ENCODE measurements at places on chromosomes 5 and 9.

DNA sequence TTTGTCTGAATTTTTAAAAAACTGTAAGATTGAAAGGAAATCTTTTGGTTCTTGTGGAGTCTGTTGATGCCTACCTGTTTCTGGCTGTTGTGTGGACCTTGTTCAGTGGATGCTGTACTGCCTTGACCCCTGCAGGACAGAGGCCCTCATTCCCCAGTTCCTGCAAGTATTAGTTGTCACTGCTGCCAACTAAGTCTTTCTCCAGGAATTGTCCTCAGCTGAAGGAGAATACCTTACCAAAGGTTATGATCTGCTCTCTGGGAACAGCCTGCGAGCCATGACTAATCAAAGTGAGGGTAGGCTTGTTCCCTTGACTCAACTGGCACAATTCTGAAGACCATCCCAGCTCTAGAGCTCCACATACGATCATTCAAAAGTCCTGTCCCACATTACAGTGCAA lies 145.3 kb upstream of the FST start:
- no peak for DNase-seq

DNA sequence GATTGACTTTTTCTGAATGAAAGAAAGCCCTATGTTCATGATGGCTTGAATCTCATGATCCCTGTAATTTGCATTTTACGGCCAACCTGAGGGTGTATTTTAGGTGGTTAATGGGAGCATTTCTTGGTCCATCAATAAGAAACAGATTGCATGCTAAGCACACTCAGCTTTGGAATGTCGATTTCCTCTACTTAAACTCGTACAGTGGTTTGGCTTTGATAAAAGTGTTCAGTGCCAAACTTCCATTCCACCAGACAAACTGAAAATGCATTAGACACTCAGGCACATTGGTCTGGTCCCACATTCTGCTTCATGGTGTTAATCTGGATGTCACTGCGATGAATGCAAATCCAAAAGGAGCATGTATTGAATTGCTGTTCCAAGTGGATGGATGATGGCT lies 77.0 kb downstream of the VCAN start:
- DNase-seq: no peak

DNA sequence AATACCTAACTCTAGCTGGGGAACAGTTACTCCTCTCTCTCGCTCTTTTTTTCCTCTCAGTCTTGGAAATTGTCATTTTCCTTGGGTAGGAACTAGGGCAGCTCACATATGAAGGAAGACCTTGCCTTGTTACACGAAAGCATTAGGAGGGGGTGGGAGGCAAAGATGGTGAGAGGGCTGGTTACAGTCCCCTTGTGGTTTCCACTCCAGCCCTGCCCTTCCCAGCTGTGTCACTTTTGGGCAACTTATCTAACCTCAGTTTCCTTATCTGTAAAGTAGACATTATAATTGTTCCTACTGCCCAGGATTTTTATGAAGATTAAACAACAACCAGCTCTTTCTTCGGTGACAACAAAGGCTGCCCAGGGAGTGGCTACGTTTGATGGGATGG lies 196.2 kb upstream of the CLINT1 start:
- no peak for DNase-seq

GRCh38 chr9:137228506-137228967 lies 1.2 kb downstream of the RNF224 start:
- no peak for DNase-seq

DNA sequence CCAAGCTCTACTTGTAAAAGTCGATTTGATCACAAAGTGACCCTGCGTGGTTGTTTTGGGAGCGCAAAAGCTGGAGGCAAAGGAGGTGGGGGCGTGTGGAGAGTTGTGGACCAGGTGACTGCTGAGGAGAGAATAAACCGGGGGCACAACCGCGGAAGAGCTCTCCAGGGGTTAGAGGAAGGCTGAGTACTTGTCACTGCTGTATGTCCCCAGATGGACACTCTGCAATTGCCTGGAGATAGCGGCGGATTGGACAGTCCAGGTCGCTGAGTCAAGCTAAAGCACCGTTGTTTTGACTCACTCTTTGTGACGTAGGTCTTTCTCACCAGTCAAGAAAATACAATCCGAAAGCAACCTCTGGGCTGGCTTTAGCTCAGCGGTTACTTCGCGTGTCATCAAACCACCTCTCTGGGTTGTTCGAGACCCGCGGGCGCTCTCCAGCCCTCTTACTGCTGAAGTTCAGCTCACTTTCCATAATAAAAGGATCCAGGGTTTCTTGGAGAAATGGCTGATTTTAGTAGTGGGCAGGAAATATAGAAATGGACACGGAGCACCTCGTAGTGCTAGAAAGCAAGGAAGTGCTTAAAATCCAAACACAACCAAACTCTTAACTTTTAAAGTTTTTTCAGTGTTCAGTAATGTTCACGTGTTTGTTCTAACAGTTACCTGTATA lies 25.7 kb downstream of the ZMAT2 start:
- DNase-seq: peak; percentile 42

GRCh38 chr9:113558632-113559502 lies 95.3 kb downstream of the RGS3 start:
- DNase-seq: no peak

GRCh38 chr9:126533926-126534310 lies 79.8 kb upstream of the LMX1B start:
- DNase-seq: no peak

DNA sequence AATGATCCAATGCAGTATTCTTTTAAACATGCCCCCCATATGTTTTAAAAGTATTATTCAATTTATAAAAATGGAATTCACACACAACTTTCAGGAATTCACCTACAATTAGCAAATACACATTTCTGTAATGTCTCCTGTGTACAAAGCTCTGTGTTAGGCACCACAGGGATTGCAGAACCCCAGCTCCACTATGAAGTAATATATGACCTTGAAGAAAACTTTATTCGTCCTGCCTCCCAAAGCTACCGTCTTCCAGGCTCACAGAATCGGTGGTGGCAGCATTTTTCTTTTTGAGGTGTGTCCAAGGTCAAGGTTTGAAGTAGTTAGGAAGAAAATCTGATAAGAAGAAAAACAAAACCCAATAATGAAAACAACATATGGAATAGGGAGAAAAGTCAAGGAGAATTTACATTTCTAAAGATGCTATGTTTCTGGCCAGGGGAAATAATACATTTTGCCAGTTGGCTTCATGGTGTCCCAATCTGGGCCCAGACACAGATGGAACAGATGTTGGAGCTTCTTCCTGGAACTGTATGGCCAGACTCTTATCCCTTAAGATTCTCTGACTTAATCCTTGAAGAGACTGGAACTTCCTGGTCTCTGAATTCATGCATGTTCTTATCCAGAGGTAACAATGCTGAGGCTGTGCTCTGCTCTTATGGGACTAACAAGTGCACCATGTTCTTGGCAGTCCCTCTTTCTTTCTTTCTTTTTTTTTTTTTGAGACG lies 22.0 kb upstream of the LVRN start:
- no peak for DNase-seq

DNA sequence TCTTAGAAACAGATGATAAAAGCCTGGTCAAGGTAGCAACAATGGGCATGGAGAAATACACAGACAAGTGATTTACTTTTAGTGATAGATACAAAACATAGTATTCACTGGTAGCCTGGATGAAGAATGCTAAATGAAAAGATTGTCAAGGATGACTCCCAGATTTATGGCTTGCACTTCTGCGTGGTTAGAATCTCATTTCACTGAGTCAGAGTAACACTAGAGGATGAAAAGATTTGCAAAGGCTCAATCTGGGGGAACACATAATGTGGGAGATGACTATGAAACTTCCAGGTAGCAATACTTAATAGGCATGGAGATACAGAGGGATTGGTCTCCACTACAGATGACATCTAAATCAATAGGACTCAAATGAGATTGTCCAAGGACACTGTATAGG lies 38.4 kb downstream of the AGTPBP1 start:
- DNase-seq: no peak

GRCh38 chr9:113005777-113006176 lies 6.2 kb downstream of the ZNF883 start:
- DNase-seq: no peak

GRCh38 chr9:34869390-34869789 lies 88.7 kb upstream of the PHF24 start:
- no peak for DNase-seq

DNA sequence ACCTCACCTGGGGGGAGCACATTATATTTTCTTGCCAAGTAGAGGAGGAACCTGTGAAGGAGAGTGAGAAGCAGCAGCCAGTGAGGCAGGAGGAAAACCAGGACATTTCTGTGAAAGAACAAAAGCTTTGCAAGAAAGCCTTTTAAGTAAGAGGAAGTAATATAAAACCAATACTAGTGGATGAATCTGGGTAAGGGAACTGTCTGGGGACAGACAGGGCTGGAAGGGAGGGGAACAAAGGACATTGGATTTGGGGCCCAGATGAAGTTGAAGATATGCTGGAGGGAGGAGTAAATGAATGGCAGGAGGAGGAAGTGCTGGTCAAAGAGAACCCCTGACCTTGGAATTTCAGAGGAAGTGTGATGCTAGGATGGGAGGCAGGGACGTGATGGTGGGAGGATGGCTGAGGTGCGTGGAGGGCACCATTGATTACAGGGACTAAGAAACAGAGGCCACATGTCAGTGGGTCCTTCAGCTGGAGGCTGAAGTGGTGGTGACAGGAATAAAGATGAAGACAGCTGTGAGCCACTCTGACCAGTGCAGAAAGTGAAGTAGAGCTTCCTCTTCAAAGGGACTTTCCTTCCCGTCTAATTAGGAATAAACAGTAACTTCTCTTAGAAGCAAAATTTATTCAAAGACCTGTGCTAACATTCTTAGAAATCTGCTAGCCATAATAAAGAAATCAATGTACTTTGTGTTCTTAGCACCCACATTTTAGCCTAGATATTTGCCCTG lies 43.5 kb upstream of the FABP6 start:
- DNase-seq: no peak

DNA sequence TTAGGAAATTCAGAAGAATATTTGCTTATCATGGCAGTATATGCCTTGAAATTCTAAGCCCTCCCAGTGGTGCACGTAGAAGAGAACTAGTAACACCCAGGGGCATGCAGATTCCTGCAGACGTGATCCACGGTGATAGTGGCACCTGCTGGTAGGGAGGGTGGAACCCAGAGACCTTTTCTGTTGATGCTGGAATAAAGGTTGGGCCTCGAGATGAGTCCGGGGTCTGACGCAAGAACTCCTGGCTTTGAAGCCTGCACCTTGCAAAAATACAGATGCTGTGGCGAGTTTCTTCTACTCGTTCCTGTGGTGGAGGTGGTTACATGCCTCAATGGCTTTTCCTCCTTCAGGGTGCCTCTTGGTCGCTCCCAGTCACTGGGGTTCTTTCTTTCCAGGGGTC lies 39.5 kb upstream of the PHF2 start:
- no peak for DNase-seq

GRCh38 chr5:96750110-96750822 lies 57.5 kb downstream of the ERAP1 start:
- DNase-seq: no peak

GRCh38 chr5:140598836-140599235 lies 34.1 kb downstream of the CD14 start:
- DNase-seq: no peak

- no peak for DNase-seq
These were observed 70.7 kb upstream of the TRPC7 start for GRCh38 chr5:136435946-136436543.

GRCh38 chr5:98795243-98795642 lies 21.8 kb downstream of the RGMB start:
- DNase-seq: no peak

DNA sequence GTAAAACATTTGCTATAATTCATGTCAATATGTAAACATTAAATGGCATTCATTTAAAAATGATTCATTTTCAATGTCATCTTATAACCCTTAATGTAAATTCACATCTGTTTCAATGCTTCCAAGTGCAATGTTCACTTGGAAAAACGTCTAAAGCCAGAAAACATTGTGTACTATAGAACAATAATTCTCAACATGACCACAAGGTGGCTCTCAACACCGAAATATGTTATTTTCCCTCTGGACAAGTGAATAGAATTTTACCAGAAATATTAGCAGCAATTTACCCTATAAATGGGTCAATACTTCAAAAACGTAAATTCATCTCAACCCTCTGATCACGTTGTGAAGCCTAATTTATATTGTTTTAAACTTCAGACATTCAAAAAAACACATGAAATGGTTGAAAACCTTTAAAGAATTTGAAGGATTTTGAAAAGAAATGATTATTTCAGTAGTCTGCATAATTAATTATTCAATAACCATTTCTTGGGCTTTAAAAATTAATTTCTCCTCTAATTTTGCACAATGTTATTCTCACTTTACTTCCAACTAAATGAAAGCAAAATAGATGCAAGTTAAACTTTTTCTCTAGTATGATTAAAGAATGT lies 11.0 kb downstream of the CDH10 start:
- no peak for DNase-seq

DNA sequence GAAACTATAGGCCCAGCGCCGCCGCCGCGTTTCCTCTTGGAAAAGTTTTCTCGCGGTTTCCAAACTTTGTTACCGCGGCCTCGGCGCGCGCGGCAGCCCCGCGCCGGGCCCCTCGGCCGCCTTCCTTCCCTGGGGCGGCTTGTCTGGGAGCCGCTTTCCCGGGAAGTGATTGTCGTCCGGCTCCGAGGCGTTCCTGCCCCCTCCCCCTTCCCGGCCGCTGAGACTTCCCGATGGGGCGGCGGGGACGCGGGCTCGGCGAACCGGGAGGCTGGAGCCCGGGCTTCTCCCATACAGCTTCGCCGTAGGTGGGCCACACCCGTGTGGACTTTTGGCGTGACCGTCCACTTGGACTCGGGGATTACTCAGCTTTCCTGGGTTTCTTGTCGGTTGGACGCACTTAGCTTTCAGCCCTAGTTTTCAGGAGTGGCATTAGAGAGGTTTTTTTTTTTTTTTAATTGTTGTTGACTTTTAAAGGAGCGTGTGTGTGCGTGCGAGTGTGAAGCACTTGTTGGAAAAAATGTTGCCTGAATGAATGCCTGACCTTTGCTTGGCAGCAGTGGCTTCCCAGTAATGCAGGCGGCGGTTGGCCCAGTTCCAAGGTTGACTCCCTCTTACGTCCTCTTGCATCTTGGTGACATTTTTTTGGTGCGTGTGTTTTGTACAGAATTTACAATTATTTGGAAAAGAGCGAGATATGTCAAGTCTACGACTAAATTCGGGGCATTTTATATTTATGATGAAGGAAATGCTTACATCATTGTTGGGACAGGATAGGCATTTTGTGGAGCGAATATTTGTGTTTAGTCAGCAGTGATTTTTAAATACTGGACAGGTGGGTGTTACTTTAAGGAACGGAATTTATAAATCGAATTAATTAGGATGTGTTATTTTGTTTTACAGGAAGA lies 821 bp downstream of the CTNNA1 start:
- DNase-seq: no peak

- DNase-seq: no peak
These were observed 18.3 kb downstream of the SPINK9 start for GRCh38 chr5:148353634-148354033.

- DNase-seq: no peak
These were observed 7.0 kb downstream of the AFAP1L1 start for GRCh38 chr5:149278451-149279210.
